ENCODE measurements at places on chromosomes 16 and 17. TPM values are rescaled to one million over a fixed set of nuclear protein-coding genes. Genes with fewer than 3 reads are reported as not detected.

DNA sequence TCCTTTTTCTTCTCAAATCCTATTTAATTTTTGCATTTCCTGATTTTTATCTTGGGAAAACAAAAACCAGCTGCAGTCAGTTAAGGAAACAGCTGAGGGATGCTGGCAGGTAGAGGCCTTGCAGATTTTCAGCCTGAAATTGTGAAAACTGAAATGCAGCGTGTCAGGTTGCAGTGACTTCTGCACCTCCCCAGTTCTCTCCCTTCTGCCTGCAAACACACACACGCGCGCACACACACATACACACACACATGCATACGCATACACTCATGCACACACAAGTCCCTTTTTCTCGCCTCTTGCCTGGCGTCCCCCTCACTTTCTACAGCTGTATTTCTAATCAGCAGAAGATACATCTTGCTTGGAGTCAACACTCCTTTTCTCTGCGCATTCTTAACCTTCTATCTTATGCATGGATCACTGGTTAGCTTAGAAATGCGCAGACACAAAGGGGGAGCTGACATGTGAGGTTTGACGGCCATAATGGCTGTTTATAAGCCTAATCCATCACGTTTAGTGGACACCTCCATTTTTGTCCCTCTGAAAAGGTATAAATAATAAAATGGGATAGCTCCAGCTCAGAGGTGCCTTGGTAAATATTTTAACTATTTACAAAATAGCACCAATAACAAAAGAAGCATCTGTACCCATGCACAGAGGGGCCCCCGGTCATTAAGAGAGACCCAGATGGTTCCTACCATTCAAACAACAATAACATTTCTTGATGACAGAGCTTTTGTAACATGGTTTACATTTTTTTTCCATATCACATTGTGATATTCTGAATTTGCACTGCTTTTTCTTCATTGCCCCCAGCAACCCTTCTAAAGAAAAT, 392.1 kb upstream of the SALL1 start:
- H3K27ac ChIP-seq: no peak overlapping the region
- no peaks in the 10 kb centered on the region for H3K27me3 ChIP-seq
- no peaks in the 10 kb centered on the region for H3K4me1 ChIP-seq
- no peak overlapping the region for H3K4me3 ChIP-seq

Gene SPSB3
- 27.2 TPM for total RNA-seq

DNA sequence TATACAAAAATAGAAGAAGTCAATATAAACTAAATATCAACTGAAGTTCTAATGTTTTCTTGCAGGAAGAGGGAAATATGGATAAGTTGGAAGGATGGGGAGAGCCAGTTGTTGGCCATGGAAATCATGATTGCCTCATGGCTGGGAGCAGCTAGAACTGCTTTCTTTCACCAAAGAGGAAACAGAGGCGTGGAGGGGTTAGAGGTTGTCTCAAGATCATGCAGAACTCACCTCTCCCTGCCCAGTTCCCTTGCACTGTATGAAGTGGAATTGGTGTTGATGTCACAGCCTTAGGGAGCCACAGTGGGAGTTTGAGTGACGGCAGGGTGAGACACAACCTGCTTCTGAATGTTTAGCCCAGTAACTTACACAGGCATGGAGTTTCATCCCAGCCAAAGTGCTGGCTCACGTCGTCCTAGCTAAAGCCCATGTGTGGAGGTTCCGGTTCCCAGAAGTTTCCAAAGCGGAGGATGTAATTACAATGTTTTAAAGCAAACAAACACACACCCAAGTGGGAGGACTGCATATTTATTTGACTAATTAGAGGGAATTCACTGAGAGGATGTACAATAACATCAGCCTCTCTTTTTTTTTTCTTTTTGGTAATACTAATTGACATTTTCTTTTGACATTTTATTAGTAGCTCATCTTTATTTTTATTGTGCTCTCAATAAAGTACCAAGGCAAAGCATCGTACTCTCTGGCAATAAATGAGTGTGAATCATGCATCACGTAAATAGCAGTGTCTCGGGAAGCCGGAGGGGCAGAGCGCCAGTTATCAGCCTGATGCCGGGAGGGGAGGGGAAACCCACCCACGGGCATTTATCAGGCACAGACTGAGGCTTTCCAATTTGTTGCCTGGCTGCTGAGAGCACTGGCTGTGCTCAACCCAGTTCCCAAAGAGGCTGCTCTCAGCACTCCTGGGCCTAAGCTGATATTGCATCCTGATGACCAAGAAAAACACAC, 118.7 kb upstream of the CDH5 start:
- peaks cover 41% of the 10 kb centered on the region for H3K4me1 ChIP-seq
- no peaks in the 10 kb centered on the region for H3K27me3 ChIP-seq
- no peak overlapping the region for H3K4me3 ChIP-seq
- DNase-seq: peak; percentile 75

Gene DPEP3
- not detected for total RNA-seq

- no peak overlapping the region for H3K4me3 ChIP-seq
- peak overlapping the region; percentile 71 for H3K27ac ChIP-seq
- peak; percentile 77 for DNase-seq
- peaks cover 20% of the 10 kb centered on the region for H3K27me3 ChIP-seq
- H3K36me3 ChIP-seq: peaks cover 6% of the 10 kb centered on the region
Measured at GRCh38 chr17:4901648-4902344, 1.1 kb downstream of the CHRNE start.

Gene KRT13
- not detected for total RNA-seq

Measured in heart right ventricle (tissue), 16 donors.